ENCODE measurements at places on chromosomes 16 and 17.

GRCh38 chr17:67068999-67069398 is 24.6 kb downstream of the CACNG1 start:
- DNase-seq, result no peak

DNA sequence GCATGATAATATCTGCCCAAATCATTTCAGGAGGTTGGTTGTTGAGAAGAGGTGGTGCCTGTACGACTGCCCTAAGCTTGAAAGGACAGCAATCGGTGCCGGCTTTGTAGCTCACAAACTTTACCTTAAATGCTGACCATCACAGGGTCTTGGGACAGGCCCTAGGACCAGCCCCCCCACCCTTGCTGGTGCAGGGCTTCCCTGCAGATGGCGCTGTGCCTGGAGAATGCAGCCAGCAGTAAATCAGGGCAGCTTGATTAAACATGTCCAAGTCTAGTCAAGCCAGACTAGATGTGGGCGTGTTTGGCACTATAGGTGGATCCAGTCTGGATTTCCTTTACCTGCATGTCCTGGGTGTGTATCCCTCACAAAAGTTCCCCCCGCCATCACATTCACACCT is 135.5 kb upstream of the CRHR1 start:
- no peak for DNase-seq

DNA sequence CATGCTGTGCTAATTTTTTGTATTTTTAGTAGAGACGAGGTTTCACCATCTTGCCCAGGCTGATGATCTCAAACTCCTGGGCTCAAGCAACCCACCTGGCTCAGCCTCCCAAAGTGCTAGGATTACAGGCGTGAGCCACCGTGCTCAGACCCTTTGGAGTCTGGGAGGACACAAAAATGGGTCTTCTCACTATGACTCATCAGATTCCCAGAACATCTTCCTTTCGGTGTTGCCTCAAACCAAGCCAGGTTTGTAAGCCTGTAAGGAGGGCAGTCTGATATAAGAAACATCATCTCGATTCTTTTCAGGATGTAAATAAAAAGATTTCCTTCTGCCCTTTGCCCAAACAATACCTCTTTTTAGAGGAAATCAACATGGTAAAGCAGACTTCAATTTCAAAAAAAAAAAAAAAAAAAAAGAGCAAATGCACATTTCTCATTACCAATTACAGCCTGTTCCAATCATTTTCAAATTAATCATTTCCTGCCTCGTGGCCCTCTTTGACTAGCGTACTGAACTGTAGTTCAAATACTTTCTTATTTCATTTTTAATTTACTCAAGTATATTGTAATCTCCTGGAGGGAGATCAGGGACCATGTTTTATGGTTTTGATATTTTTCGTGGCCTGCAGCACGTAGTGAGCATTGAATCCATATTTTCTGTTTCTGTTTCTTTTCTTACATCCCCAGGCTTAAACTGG is 409.6 kb downstream of the GRIN2A start:
- no peak for DNase-seq

DNA sequence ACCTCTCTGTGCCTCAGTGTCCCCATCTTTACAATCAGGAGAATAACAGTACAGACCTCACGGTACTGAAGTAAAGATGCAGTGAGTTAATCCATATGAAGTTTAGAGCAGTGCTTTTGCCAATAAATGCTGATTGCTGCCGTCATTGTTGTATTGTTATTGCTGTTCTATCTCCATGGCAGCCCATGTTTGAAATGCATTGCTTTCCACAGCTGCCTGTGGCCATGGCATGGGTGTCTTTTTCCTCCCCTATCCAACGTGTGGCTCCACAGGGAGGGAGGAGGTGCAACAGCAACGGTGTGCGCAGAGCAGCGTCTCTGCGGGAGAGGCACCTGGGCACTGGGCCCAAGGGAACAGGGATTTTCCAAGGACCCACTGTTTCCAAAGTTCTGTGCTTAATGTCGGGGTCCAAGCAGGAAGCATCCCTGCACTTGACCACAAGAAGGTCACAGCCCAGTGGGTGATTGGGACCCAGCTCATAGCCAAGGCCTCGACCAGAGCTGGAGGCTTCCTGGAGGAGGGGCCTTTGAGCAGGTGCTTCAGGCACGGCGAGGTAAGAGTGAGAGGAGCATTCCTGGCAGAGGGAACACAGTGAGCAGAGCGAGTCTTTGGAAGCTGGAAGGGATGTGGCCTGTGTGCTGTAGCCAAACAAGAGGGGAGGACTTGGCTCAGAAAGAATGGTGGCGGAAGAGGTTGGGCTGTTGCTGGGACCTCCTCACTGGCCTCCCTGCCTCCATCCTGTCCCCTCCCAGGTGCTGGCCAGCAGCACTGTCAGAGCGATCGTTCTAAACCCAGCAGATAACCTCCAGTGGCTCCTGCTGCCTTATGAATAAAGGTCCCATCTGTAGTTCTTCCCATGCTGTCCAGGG is 3.9 kb downstream of the RAI1 start:
- DNase-seq, result no peak

DNA sequence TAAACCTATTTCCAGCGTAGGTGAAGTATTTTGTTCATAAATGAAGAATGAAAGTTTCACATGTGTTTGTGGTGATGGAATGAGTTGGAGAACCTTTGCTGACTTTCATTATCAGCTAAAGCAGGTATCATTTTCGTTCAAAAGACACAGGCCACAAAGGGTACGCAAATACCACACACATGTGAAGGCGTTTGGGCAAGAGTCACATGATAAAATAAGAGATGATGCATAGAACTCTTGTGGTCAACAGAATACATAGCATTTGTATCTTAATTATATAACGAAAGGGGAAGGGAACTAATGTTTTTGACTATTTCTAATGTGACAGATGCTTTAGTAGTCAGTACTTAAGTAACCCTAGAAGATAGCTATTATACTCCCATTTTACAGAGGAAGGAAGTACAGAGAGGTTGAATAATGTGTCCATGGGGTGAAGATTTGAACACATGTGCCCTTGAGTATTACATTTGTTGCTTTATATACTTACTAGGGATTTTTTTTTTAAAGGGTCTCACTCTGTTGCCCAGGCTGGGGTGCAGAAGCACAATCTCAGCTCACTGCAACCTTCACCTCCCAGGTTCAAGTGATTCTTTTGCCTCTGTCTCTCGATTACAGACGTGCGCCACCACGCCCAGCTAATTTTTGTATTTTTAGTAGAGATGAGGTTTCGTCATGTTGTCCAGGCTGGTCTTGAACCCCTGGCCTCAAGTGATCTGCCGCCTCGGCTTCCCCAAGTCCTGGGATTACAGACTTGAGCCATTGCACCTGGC is 4.8 kb downstream of the RPA1 start:
- DNase-seq, result peak; percentile 9

DNA sequence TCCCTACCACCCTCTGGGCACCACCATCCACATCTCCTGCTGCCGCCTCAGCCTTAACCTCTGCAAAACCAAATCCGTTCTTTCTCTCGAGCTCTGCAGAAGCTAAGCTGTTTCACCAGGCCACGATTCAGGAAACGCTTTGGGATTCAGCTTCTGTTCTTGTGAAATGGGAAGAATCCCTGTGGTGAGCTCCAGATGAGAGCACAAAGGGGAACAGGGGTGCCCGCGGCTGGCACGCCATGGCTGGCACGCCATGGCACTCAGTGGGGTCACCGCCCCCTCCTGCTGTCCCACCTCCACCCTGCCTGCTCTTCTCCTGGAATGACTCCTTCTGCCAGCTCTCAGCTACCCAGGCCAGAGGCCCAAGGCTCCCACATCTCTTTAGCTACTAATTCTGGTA is 5.7 kb downstream of the QPRT start:
- no peak for DNase-seq

DNA sequence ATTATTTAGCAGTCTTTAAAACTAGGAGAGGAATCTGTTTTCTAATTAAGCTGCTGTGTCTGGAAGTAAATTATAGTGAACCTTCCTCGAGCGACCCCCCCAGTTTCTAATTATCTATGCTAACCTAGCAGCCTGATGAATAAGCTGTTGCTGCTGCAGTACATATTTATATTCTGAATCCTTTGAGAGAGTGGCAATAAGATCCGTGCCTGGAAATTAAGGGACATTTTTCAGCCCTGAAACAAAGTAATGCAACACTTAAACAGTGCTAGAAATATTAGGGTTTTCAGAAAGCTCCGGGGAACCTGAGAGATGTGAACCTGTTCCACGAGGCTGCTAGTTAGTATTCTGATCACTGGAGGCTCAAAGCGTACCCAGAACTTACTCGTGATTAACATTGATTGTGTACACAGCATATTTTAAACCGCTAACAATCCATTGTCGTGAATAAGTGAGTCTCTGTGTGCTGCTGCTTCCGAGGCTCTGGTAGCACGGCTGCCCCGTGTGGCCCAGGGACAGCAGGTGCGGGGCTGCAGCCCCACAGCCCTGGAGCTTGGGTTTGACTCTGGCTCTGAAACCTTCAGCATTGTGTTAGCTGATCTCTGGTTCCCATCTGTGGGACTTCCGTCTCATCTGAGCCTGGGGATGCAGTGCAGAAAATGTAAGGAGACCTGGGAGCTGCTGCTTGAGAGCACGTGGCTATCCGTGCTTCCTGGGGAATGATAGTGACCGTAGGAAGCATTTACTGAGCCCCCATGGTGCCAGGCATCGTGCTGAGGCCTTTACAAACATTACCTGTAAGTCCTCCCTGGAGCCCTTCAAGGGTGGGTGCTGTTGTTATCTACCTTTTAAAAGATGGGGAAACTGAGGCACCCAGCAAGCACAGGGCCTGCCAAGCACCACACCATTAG is 190.9 kb upstream of the CHMP6 start:
- DNase-seq, result no peak
